ENCODE measurements at places on chromosomes 2 and 18.

DNA sequence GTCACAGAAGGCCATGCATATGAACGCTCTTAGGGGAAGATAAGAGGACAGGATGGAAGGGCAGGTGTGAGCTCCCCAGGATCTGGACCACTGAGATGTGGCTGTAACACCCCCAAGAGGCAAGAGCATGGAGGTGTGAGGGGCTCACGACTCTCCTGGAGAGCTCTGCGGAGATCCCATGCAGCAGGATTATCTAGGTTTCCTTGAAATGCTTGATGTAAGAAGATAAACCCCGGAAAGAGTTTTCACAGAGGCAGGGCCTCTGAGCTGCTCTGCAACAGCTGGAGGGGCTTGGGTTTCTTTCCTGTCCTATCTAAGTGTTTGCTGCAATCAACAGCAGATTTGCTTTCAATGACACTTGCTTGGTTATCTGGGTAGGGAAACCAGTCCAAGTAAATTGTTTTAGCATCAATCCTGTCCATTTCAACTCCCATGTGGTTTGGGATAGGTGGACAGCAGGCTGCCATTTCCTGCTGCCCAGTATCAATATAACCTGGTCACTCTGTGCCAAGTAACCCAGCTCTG lies 138.9 kb downstream of the SMAD2 start:
- no peak for DNase-seq

DNA sequence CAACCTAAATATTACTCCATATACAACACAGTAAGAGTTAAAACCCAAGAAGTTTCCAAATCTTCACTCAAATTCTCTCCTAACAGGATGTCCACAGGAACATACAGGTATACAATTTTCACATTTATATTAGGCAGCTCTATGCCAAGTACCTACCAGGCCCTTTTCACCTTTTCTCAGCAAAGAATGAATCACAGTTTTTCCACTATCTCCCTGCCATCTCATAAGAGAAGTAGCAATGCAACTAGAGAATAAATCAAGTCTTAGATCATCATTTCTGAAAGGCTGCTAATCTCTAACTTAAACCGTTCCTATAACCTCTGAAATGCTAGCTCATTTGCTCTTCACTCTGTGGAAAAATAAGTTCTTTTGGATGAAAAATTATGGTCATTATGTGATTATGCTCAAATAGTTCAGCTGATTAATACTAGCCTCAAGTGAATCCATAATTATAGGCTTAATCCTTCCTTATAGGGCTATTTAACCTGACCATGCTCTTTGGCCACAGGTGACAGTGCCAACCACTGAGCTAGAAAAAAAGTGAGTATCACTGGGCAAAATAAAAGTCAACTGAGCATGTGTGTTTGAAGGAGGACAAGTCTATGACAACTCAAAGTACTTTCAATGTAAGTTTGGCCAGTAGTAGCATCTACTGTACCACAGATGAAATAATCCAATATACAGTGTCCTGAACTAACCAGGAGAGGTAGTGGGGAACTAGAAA lies 79.7 kb downstream of the COBLL1 start:
- DNase-seq = peak; percentile 42

- DNase-seq = peak; percentile 7
Observed at GRCh38 chr18:37450434-37451132, 115.0 kb downstream of the CELF4 start.

DNA sequence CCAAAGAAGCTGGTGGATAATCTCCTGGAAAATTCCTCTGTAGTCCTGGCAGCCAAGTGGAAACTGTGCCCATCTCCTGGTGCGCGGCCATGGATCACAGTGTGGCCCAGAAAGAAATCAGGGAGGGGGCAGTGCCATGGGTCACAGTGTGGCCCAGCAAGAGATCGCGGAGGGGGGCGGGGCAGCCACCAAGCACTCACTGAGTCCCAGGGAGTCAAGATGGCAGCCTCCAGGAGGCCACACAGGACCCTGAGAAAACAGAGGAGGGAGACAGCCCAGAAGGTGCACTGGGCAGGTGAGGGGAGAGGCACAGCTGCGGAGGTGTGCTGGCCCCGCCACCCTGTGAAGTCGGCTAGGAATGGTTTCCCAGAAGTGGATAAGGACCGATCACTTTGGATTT lies 8.1 kb upstream of the ATP6V1B1 start:
- DNase-seq = no peak

DNA sequence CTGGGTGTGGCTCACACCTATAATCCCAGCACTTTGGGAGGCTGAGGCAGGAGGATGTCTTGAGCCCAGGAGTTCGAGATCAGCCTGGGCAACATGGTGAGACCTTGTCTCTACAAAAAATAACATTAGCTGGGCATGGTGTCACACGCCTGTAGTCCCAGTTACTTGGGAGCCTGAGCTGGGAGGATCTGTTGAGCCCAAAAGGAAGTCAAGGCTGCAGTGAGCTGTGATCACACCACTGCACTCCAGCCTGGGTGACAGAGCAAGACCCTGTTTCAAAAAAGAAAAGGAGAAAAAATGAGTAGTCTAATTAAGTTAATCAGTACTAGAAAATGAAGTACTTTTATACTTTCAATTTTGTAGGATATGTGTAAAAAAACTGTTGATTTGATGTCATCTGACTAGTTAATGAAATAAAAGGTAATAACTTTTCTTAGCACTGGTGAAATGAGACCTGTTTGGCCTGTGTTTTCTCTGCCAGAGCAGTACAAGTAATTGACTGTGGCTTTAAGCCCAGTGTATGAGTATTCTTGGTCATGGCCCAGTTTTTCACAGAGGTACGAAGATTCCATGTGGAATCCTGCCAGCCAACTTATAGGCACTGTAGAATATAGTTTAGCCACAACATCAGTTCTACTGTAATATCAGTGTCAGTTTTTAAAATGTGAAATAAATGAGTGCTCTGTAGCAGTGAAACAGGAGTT lies 35.8 kb downstream of the MFSD6 start:
- no peak for DNase-seq

DNA sequence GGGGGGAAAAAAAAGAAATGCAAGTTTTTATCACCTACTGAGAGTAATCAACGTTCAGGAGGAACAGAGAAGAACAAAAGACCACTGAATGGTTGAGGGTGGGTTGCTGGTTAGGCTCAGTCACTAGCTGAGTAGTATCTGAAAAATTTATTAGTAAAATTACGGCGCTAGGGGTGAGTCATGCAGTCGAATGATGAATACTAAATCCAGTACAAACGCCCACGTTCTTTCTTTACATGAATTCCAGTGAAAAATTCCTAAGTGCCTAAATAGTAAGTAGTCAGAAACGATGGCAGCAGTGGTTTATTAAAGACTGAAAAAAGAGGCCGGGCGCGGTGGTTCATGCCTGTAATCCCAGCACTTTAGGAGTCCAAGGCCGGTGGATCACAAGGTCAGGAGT lies 52.0 kb downstream of the TEKT4 start:
- DNase-seq = no peak

- no peak for DNase-seq
Observed at GRCh38 chr18:47680488-47680887, 250.0 kb downstream of the SMAD2 start.

GRCh38 chr18:5972298-5972697 lies 77.0 kb upstream of the TMEM200C start:
- DNase-seq = no peak

DNA sequence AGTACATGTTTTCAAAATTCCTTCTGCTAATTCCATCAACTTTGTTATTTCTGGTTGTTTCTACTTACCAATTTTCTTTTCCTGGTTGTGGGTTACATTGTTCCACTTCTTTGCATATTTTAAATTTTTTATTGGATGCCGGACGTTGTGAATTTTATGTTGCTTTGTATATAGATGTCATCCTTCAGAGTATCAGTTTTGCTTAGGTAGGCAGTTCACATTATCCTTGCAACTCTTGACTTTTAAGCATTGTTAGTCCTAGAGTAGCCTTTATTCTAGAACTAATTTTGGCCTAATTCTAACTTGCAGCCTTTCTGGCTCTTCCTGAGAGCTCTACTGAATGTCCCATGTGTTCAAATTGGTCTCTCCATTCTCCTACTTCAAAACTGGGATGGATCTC lies 228.7 kb upstream of the MC4R start:
- DNase-seq = no peak

DNA sequence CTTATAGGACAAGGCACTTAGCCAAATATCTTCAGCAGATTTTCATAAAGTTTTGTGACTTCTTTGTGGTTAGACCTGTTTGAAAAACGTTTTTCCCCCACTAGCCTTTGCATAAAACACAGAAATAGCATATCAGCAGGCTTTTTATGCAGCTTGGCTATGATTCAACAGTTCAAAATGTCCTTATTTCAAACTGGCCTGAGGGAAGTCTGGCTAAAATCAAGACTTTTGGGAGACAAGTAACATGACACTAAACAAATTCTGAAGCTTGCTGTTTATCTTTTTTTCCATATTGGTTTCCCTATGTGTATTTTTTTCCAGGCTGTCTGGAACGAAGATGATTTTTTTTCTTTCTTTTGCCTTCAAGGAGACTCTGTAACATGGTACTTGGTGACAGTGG lies 95.1 kb upstream of the L3MBTL4 start:
- no peak for DNase-seq

GRCh38 chr2:158948964-158949699 lies 19.3 kb upstream of the TANC1 start:
- DNase-seq = no peak

DNA sequence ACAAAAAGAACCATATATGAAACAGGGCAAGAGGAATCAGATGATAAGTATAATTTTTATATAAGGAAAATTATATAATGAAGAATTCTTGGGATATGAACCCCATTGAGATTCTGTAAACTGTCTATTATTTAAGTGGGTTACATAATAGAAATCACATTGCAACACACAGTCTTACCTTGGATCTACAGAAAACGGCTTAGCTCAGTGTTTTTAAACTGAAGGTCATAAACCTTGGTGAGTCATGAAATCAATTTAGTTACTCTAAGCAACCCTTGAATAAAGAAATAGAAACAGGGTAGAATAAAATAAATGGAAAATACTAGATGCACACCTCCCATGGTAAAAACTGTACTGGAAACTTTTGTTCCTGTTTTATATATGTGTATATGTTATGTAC lies 50.7 kb downstream of the METTL8 start:
- no peak for DNase-seq

- DNase-seq = peak; percentile 59
Observed at GRCh38 chr2:11430729-11431128, 35.2 kb downstream of the E2F6 start.

DNA sequence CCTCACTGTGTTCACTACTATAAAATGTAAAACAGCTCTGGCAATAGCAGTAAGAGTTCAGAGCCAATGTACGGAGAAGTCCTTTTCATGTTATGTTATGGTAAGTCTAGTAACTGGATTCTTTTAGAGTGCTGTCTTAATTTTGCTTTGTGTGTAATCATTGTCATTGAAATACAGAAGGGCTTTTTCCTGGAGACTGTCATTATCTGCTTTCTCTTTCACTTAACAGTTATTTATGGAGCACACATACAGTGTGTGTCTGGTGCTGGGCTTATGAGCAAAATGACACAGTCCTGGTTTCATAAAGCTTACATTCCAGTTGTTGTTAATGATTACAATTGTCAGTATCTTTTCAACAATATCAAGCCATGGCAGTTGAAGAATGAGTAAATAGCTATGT lies 95.5 kb downstream of the CCDC102B start:
- peak; percentile 2 for DNase-seq

DNA sequence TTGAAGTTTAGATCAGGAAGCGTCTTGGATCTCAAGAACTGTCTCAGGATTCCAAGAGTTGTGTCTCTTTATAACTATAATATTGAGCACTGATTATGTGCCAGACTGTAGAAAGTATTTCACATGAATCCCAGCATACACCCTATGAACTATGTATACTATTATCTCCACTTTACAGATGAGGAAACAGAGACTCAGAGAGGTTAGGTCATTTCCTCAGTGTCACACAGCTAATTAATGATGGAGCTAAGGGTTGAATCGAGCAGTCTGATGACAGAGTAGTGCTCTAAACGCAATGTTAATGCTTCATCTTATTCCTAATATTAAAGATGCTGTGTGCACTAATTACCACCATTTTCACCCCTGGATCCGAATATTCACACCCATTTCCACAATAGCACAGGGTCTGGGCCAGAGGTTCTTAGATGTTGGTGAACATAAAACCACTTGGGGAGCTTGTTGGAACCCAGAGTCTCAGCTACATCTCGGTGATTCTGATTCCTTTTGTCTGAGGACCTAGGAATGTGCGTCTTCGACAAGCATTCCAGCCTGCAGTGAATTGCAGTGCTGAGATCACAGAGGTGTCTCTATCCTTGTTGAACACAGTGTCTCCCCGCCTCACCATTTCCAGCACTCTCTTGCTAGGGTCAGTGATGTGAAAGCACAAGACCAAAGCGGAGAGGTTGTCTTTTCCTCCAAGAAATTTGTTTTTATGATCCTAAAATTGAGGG lies 213.8 kb downstream of the SP3 start:
- no peak for DNase-seq

DNA sequence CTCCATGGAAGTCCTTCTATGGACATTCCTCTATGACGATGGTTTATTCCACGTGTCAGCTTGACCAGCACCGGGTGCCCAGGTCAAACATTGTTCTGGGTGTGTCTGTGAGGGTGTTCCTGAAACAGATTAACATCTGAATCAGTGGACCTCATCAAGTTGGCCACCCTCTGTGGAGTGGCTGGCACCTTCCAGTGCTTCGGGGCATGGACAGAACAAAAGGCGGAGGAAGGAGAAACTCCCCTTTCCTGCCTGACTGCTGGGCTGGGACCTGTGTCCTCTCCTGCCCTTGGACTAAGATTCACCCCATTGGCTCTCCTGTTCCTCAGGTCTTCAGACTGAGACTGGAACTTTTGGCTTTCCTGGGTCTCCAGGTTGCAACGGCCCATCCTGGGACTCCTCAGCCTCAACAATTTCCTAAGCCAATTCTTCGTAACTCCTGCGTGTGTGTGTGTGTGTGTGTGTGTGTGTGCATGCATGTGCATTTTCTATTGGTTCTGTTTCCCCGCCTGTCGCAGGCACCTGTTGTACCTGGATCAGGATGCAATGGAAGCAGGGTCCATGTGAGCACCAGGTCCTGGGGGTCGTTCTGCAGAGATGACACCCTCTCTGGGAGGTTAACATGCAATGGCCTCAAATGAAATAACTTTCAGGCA lies 357.2 kb upstream of the SALL3 start:
- DNase-seq = no peak

All from kidney tubule cell (primary cell).